ENCODE measurements at places on chromosomes 5 and 9.

DNA sequence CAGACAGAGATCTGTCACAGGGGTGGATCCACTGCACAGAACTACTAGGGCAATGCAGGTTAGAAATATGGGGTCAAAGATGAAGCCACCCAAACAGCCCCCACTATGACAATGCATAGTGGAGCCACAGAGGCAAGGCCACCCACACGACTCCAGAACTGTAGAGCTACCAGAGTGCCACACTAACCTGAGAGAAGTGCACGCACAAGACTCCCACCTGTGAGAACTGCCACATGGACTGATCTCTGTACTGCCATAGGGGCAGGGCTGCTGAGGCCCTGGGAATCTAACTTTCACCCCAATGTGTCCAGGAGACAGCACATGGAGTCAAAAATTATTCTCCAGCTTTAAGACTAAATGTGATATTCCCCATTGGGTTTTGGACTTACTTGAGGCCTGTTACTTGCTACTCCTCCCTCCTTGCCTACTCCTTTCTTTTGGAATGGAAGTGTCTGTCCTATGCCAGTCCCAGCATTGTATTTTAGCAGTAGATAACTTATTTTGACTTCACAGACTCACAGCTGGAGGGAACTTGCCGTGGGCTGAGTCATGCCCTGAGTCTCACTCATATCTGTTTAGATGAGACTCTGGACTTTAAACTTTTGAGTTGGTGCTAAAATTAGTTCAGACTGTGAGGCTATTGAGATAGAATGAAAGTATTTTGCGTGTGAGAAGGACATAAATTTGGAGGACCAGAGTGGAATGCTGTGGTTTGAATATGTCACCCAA, 853.3 kb downstream of the MAT2B start:
- no peak for DNase-seq

DNA sequence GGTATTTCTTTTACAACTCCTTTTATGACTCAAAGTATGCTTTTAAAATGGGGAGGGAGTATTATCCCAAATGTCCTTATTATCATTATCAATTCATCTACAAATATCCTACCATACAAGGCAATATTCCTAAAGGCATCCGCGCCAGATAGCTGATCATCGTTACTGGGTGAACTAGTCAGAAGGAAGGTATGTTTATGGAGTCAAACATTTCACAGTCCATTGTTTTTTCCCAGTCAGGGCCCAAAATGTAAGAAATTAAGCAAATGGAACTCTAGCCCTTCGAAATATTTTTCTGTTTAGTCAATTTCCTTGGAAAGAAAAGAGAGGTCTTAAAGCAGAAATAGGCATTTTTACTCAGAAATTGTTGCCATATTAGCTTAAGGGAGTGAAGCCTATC, 188.5 kb upstream of the CCNG1 start:
- no peak for DNase-seq

GRCh38 chr5:107320846-107321245, 349.9 kb downstream of the EFNA5 start:
- no peak for DNase-seq

- DNase-seq = peak; percentile 44
Observed at GRCh38 chr9:136693490-136694162, 6.4 kb upstream of the AGPAT2 start.

- peak; percentile 31 for DNase-seq
Observed at GRCh38 chr5:171629628-171630349, 155.8 kb upstream of the SMIM23 start.

DNA sequence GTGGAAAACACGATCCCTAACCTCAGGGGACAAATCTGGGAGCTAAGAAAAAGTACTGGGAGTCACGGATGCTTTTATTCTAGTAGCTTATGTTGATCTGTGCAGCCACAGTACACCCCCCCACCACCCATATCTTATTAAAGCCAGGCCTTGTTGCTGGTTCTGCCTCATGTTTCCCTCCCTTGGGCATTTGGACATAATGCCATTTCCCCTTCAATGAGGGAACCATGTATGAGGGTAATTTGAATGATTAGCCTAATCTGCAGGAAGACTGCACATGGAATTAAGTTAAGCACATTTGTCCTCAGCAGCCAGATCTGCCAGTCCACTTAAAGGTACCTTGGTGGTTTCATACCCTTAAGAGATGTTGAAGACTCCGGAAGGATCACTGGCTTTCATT, 102.0 kb downstream of the ARHGAP26 start:
- no peak for DNase-seq

- no peak for DNase-seq
Observed at GRCh38 chr5:133265257-133265656, 213.4 kb downstream of the HSPA4 start.

- DNase-seq = peak; percentile 43
Observed at GRCh38 chr9:764105-764524, 77.4 kb upstream of the DMRT1 start.

DNA sequence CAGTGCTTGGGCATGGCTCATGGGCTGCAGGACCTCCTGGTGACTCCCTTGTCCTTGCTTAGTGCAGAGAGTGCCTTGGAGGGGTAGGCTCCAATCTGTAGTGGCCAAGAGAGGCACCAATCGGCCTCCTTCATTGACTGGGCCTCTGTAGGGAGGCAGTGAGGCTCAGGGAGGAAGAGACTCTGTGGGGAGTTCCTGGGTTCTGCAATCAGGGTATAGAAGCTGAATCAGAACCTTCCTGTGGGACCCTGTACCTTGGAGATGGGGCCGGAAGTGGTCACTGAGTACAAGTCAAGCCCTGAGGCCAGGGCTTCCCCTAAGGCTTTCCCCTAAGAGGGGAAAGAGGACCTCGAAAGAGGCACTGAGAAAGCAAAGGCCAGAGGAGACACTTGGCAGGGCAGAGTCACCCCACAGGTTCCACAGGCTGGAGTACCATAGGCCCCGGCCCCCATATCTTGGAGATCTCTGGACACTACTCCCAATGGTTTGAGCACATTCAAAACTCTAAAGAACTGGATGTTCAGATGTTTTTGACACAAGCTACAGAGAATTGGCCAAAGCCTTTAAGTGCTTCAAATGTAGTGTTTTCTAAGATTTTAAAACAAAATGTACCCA, 190.5 kb downstream of the HSPA4 start:
- no peak for DNase-seq

DNA sequence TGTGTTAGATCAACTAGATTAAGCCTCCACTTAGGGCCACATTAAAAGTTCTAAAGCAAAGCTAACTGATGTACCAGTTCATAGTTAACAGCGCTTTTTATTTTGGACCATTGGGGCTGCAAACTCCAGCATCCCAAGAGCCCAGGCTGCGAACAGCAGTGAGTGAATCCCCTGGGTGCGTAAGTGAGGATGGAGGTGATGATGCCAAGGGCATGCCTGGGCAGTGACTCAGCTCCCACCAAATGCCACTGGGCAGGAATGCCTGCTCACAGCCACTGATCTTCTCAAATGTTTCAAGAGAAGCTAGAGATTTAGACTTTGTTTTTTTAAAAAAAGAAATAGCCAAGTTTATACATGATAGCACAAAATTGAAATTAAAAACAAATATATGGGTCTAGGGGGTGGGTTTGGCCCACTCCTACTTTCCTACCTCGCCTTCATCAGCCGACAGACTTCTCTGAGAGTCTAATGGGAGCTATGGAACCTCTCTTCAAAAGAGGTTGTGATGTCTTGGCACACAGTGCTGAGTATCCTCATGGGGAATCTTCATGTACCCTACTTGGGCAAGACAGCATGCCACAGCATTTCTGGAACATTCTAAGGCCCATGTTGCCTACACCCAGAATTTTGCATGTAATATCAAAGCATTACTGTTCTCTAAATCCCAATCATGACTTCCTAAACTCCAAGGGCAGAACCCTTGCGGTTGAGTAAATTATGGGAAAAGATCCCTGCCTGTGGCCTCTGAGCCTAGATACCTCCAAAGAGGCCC, 398.1 kb downstream of the EBF1 start:
- no peak for DNase-seq

DNA sequence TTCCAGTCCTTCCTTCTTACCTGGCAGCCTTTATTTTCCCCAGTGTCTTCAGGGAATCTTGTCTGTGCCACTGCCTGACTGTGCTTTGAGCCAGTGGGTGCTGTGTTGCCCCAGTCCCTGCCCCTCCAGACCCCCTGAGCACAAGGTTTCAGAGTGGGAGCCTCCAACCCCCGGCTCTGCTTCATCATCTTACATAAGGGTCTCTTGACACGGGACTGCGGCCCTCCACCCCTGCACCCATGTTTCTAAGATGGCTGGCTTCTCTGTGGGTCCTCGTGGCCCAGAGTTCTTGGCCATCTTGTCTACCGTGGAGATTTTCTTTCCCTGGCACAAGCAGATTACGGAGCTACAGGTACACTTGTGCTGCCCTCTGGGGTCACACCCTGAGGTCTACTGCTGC, 194.1 kb downstream of the CACNA1B start:
- DNase-seq = no peak

GRCh38 chr9:85943757-85944430, 2.9 kb downstream of the NAA35 start:
- DNase-seq = no peak

- DNase-seq = no peak
Observed at GRCh38 chr5:53029608-53030007, 40.5 kb downstream of the ITGA2 start.

- DNase-seq = no peak
Observed at GRCh38 chr9:136310273-136311030, 6.6 kb upstream of the CCDC187 start.

- DNase-seq = no peak
Observed at GRCh38 chr9:127838375-127839078, 15.9 kb downstream of the ENG start.

GRCh38 chr5:73088026-73088425, 32.3 kb upstream of the TMEM171 start:
- DNase-seq = no peak

DNA sequence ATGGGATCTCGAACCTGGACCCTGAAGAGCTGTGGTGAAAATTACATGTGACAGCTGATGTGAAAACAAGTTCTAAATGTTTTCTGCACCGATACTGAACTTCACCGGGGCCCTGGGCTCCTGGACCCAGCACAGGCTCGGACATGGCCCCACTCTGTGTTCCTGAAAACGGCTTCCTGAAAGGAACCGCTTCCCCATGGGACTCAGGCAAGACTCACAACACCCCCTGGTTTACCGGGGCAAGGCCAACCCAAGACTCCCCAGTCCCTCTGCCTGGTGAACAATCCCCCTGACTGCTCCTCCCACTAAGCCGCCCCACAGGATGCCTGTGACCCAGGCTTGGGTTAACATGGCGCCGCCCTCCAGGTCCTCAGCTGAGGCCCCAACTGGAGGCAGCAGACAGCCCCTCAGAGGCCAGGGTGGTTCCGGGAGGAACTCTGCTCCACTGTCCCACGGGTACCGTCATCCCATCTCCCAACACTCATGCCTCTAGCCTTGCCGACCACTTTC, 124.5 kb upstream of the FOXD4L5 start:
- DNase-seq = no peak

GRCh38 chr9:36893184-36893583, 140.9 kb downstream of the PAX5 start:
- no peak for DNase-seq

DNA sequence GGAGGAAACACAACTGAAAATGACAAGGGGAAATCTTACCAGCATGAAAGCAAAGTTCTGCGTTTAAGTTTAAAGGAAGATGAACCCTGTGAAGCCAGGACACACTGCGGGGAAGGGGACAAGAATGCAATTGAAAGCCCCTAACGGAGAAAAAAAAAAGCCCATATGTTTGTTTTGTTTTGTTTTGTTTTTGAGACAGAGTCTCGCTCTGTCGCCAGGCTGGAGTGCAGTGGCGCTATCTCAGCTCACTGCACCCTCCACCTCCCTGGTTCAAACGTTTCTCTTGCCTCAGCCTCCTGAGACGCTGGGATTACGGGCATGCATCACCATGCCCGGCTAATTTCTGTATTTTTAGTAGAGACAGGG, 2.9 kb downstream of the STK10 start:
- DNase-seq = no peak

GRCh38 chr5:170497311-170498038, 6.3 kb upstream of the KCNIP1 start:
- DNase-seq = no peak

DNA sequence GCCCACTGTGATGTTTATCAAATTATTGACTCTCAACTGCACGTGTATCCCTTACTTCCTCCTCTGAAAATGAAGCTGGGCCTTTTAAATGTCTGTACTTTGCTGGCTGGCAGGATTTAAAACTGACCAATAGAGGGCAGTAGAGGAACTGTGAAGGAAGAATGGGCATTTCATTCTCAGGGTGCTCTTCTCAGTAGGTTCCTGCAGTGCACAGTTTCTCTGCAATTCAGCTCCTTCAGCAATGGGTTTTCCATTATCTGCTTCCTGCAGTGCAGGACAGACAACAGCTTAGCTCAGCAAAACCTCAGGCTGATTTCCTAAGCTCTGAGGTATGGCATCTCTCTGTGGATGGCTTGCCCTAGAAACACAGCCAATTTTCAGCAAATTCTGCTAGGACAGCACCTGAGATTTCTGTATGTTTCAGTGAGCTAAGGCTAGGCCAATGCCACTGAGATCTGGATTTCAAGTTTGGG, 298.4 kb upstream of the PRDM9 start:
- DNase-seq = no peak

- no peak for DNase-seq
Observed at GRCh38 chr5:152819891-152820290, 414.8 kb upstream of the NMUR2 start.

- DNase-seq = no peak
Observed at GRCh38 chr9:91935805-91936514, 14.1 kb downstream of the ROR2 start.

DNA sequence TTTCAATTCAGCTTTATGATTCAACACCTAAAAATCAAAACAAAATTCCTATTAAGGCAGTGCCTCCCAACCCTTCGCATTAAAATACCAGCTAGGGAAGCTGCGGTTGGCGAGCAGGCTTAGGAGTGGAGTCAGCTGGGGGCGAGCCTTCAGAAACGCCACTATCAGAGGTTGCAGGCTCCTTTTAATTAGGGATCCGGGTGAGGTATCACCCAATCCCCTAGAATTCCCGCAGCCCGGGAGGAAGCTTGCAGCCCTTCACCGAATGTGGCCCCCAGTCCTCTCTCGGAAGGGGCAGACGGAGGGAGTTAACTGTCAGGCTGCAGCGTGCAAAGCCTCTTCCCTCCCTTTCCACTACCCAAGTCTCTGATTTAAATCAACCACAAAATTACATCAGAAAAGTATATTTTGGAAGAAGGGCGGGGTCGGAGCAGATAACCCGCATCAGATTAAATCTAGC, 1.7 kb downstream of the STC2 start:
- DNase-seq = no peak

- no peak for DNase-seq
Observed at GRCh38 chr5:15700373-15700772, 200.4 kb downstream of the FBXL7 start.

GRCh38 chr5:132086277-132086794, 12.7 kb downstream of the CSF2 start:
- DNase-seq = no peak

- DNase-seq = no peak
Observed at GRCh38 chr5:128303593-128303992, 220.0 kb downstream of the SLC12A2 start.

GRCh38 chr9:69811351-69811868, 9.2 kb upstream of the CFAP95 start:
- DNase-seq = no peak

GRCh38 chr9:93595461-93595860, 19.1 kb downstream of the PHF2 start:
- no peak for DNase-seq
